ENCODE measurements at places on chromosomes 2 and 18.

GRCh38 chr2:126659562-126660467 is 3.9 kb downstream of the GYPC start:
- no peak for DNase-seq

DNA sequence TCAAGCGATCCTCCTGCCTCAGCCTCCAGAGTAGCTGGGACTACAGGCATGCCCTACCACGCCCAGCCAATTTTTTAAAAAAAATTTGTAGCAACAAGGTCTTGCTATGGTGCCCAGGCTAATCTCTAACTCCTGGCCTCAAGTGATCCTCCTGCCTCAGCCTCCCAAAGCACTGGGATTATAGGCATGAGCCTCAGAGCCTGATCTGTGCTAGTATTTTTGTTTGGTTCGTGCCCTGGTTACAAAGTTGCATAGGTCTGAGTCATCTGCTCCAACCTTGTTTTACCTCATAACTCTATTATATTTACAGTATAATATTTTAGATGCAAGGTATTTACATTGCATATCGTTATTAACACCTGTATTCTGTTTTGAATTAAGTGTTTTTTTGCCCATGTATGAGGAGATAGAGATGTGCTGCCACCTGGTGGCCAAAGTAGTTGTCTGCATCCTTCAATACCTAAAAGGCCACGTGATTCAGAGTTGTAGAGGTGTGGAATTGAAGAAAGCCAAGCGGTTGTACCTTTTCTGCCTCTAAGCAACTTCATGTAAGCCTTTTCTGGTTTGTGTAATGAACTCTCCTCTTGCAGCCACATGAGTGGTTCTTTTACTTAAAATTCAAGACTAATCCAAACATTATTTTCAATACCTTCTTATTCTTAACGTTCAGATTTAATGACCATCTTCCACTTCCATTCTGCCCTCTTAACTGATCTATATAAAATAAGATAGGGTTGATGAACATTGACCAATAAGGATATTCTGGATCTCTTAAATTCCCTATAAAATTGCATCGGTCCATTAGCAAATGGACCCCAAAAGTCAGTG is 19.9 kb upstream of the CABYR start:
- no peak for DNase-seq

DNA sequence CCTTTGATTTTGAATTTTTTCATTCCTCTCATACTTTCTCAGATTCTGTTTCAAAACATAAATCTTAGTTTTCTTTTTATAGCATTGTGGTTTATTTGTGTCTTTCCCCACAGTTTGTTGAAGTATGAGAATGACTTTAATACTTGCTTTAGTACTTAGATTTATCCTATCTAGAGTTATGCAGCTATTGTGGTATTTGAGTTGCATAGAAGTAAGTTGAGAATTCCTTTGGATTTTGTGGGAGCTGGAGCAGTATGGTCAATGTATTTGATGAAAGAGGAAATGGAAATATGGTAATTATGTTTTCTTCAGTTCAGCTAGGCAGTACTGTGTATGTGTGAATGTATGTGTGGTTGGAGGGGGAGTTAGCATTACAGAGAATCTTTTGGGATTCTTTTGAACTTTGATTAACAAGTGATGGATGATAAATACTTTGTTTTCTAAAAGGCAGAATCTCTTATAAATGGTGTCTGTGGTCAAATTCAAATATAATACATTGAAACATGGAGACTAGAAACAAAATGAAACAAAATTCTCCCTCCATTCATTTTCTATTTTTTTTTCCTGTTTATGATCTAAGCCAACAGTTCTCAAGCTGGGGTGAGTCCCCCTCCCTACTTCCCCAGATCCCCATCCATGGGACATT is 3.0 kb downstream of the ACVR2A start:
- DNase-seq, result no peak

DNA sequence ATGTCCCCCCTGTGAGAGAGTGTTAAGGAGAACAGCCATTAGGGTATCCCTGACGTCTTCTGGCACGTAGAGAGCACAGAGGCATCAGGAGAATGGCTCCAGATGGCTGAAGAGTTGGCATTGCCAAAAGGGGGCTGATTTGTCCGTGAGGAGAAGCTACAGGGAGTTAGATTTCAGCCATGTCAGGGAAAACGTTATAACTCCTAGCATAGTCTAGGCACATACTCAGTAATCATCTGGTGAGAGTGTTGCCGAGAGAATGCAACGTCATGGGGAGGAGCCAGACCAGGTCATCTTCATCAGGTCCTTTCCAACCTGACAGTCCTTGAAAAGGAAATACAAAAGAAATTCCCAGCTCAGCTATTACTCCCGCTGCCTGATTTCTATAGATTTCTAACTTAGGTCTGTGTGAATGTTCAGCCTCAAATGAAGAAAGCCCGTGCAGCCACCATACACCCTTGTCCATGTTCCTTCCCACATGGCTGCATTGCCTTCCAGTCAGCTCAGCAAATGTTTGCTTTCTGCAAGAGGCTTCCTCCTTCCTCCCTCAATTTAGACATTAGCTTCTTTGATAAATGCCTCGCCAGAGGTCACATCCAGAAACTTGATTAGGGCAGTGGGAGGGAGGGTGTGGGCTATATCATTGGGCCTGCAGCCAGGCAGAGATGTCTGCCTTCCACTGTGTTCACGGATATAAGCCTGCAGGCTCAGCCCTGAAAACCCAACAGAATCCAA is 93.0 kb downstream of the STPG4 start:
- no peak for DNase-seq

DNA sequence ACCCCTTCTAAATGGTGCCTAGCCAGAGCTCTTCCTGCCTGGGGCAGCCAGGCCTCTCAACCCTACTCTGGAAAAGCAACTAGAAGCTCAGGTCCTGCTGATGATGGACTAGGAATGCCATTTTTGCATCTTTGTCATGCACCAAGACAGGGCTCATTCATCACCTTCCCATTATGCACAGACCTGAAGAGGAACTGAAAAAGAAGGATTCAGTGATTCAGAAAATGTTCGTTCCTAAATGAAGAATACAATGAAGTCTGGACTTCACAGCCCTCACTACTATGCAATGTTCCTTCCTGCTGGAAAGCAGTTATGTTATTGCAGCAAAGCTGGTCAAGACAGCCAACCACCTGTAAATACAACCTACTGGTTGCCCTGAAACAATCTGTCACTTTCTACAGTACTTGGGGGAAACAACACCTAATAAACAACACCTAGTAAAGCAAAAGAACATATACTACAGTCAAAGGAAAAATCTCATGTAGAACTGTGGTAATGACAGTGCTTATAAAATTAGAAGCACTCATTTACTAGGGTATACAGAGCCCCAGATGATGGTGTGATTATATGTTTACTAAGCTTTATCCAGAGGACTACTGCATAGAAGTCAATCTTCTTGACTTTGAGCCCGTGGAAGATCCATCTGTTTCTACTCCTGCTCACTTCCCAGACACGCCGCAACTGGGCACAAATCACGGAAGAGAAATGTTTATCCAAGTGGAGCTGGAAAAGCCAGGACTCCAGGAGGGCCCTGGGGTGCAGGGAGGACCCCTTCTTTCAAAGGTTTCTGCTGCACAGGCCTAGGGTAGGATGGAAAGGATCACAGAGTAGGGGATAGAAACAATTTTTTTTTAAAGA is 103.1 kb upstream of the THOC1 start:
- DNase-seq, result no peak

DNA sequence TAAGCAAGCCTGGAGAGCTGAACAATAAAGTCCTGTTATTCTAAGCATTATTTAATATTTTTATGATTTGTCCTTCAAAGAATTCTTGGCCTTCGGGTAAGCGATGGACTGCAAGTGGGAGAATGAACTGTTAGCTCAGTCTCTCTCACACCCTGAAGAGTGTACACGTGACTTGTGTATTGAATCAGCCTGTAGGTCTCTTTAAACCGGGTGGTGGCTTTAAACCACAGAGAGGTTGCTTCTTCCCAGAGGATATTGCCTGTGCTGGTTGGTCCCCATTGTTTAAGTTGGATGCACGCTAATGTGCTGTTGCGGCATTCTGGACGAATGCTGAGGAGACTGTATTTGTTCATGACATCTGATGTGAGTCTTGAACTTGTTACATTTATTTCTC is 183.3 kb downstream of the LTBP1 start:
- no peak for DNase-seq

GRCh38 chr2:238167344-238167715 is 8.6 kb downstream of the ERFE start:
- DNase-seq, result peak; percentile 56

GRCh38 chr2:97761192-97761591 is 47.8 kb downstream of the ZAP70 start:
- no peak for DNase-seq

DNA sequence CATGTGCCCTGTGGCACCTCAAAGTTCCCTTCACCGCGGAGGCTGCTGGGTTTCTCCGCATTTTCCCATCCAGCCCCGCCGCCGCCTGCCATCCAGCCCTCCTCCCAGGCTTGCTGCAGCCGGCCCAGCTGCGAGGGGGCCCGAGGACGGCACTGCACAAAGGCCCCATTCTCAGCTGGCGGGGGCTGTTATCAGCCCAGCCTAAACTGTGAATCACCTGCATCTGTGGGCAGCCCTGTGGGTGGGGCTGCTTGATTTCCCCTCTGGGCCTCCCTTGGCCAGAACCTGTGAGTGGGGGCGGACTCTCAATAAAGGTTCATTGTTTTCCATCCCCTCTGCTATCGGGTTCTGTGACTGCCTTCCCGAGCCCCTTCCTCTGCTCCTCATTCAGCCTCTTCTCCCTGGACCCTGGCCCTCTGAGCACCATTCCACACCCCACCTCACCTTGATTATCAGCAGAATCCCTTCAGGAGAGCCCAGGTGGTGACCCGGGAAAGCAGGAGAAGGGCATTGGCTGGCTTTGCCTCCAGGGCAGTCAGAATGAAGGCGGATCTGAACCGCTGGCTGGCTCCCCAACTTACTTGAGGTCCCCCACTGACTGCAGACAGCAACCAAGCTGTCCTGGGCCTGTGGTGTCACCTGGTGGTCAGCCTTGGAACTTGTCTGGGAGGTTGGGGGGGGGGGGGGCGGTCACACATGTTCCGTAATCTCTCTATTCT is 204.5 kb downstream of the ZFP36L2 start:
- DNase-seq, result peak; percentile 63

Measured in chondrocyte (in vitro differentiated cells).